ENCODE measurements at places on chromosomes 16 and 17.

- DNase-seq: no peak
These were observed 61.2 kb upstream of the RPH3AL start for GRCh38 chr17:413706-414380.

GRCh38 chr17:30021708-30022317, 80.4 kb downstream of the EFCAB5 start:
- no peak for DNase-seq

GRCh38 chr16:58042001-58042885, 16.7 kb downstream of the MMP15 start:
- DNase-seq: no peak

DNA sequence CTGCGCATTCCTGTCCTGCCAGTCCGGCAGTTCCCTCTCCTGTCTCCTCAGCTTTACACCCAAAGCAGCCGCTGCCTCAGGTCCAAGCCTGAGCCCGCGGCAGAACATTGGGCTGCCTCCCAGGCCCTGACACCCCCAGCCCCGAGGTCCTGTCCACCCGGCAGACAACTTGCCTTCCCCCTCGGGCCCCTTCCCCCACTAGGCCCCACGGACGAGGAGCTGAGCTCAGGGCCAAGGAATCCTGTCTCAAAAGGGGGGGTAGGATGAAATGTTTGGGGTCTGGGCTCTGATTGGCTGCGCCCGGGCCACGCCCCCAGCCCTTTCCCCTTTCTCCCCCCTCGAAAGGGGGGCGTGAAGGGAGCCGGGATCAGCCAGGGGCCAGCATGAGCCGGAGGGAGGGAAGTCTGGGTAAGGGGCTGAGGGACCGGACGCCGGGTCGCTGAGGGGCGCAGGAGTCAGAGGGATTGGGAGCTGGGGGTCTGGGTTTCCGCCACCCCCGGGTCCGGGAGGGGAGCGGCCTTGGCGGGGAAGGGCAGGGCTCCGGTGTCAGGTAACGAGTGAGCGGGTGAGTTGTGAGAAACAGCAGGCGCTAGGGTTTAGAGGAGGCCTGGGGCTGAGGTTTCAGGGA, at the start of gene CTF1:
Gene CTF1, plus strand, starts transcription at position 354 of the 628 bp plus-strand sequence. Its CDS starts 30 bp downstream, at position 384.
- DNase-seq: no peak

DNA sequence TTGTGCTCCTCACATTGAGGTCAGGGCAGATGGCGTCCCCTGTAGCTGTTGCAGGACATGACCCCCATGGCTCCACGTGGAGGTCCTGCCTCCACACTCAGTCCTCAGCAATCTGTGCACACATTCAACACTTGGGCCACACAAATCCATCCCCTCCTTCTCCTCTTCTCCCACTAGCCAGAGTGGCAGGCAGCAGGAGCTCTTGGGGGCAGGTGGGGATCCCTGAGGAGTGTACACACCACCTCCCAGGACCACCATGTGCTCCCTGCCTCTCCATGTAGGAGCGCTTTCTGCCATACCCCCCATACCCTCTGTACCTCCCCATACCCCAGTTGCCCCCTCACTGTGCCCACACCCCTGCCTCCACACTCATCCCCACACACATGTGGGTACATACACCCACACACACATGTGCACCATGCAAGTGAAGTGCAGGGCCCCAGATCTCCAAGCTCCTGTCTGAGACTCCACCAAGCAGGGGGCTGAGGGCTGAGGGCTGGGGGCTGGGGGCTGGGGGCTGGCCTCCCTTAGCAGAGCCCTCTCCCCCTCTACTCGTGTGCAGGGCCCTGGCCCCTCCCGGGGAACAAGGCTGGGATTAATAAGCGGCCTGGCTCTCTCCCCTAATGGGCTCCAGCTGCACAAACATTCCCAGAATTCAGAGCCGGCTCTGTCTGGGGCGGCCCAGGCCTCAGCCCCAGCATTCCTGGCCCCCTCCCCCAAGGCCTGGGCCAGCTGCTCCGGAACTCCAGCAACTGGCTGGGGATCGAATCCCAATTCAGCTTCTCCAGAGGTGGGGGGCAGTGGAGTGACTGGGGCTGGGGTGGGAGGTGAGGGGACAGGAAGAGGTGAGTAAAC, 48.2 kb upstream of the MEIOC start:
- no peak for DNase-seq

DNA sequence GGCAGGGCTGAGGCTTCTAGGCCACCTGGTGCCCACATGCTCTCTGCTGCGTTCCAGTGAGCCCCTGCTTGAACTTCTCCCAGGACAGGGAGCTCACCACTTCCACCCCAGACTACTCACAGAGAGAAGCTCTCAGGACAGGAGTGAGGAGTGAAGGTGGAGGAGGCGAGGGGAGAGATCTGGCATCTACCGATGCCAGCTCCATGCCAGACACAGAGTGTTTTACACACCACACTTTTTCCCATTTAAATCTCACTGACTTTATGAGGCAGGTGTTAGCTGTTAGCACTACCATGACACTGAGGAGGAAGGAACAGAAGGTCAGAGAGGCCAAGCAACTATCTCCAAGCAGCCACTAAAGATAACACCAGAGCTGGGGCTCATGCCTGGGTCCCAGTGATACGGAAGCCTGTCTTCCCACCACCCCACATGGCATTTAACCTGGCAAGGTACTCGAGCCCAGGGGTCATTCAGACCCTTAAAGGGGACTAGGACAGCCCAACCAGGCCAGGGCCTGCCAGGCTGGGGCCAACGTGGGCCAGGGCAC, 6.8 kb downstream of the FAM83G start:
- no peak for DNase-seq

- DNase-seq: no peak
These were observed 27.3 kb downstream of the GAS7 start for GRCh38 chr17:10171122-10171571.

GRCh38 chr17:332023-332422, 20.6 kb downstream of the RPH3AL start:
- DNase-seq: no peak

GRCh38 chr17:32445971-32446370, 1.7 kb downstream of the PSMD11 start:
- no peak for DNase-seq

DNA sequence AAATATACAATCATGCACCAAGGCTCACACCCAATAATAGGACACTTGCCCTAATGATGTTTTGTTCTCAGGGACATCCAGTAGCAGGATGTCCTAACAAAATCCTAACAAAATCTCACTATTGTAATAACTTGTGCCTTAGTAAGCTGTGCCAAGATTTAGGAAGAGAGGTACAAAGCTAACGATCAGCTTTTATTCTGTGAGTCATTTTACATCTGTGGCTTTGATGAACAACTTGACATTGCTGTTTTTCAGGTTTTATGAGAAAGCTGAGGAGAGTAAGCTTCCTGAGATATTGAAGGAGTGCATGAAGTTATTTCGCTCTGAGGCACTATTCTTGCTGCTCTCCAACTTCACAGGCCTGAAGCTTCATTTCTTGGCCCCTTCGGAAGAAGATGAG, 18.9 kb downstream of the OGFOD1 start:
- DNase-seq: no peak

- DNase-seq: no peak
These were observed 6.7 kb downstream of the GEMIN4 start for GRCh38 chr17:745406-745805.

DNA sequence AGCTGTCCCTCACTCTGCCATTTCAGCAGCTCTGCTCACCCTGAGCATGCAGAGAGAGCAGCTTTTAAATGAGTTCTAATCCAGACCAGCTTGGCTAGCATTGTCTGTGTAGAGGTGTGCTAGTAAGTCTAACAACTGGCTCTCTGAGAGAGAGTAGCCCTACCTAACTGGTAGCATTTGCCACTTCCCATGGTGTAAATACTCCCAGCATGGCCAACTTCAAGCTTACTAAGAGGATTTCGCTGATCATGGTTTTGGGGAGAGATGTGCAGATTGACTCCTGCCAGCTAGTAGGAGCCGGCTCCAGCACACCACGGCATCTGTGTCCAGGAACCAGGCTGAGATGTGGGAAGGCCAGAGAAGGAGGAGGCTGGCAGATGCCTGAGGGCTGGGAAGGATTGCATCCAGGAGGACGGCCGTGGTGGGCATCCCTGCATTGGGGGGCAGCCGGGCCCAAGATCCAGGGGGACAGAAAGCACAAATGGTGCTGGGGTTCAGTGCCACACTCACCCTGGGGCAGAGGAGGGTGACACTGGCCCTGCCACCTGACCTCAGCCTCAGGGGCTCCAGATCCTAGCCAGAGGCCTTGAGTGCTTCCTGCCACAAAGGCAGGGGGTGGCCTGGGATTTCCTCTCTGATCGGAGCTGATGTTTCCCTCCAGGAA, 394.9 kb upstream of the TNRC6C start:
- no peak for DNase-seq

- DNase-seq: no peak
These were observed 3.8 kb downstream of the GJC1 start for GRCh38 chr17:44826123-44826790.

DNA sequence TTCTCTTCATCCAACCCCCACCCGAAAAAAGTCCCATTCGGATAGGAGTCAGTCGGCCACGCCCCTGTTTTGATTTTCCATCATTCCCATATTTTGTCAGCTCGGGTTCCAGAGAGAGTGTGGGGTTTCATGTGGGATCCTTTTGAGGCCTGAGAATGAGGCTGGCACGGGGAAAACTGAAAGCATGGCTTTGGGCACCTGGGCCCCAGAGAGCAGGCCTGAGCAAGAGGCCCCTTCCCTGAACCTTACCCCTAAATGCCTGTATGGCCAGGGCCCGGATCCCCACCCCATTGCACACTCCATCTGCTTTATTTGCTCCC, 4.6 kb upstream of the HOXB4 start:
- DNase-seq: no peak

- no peak for DNase-seq
These were observed 4.4 kb downstream of the STX1B start for GRCh38 chr16:31006086-31006385.

- no peak for DNase-seq
These were observed 5.5 kb downstream of the RAB11FIP3 start for GRCh38 chr16:430904-431303.

DNA sequence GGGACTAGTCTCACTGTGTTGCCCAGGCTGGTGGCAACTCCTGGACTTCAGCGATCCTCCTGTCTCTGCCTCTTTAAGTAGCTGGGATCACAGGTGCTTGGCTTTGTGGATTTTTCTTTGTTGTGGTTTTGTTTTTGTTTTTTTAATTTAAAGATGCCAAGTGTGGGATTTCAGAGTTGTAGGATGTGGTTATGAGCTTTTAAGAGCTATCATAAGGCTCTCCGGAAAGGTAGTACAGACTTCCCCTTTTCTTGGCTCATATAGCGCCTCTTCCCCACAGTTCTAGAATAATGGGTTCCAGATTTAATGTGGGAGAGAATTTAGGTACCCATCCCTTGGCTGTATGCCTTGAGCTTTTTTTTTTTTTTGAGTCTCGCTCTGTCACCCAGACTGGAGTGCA, 17.1 kb downstream of the AKAP1 start:
- DNase-seq: no peak

DNA sequence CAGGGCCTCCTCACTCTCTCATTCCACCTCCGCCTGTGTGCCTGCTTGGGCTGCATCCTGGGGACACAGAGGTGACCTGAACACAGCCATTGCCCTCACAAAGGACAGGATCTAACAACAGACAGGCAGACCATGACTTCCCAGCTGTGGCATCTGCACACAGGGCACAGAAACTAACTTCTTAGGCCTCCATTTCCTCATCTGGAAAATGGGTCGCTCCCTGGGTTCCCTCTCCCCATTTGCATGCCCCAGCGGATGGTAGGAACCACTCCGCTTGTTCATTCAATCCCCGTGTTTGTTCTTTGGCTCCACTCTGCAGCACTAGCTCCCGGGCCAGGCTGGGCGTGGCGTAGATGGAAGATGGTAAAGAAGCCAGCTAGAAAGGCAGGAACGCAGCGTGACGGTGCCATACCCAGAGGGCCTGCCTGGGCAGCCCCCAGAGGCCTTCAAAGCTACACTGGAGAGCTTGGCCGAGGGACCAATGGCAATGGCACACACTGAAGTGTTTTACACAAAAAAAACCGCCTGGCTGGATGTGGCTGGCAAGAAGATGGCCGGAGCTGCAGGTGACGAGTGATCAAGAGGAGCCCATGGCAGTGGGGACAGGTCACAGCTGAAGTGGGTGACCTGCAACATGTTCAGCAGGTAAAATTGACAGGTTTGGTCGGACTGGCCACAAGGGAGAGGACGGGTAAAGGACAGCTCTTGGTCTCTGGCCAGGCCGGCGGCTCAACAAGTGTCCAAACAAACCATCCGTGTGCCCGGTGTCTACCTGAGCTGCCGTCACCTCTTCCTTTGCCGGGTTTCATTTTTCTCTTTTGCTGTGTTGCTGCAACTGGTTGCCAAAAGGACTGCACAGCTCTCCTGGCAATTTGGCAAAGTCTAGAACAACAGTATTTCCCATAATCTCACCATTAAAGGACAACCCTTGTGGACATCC, 66.9 kb downstream of the SOCS1 start:
- DNase-seq: no peak
